ENCODE measurements at places on chromosomes 1 and 21.
A peak's percentile ranks its signal among the peaks of the same experiment; 100 is the strongest.

- no peak for DNase-seq
- H3K27me3 ChIP-seq, result no peaks in the 10 kb centered on the region
- H3K4me1 ChIP-seq, result no peaks in the 10 kb centered on the region
- H3K27ac ChIP-seq, result no peak overlapping the region
- no peak overlapping the region for H3K4me3 ChIP-seq
Measured at GRCh38 chr1:215005656-215006345, 76.7 kb upstream of the KCNK2 start.

- no peaks in the 10 kb centered on the region for H3K27me3 ChIP-seq
- no peak for DNase-seq
- H3K4me3 ChIP-seq, result no peak overlapping the region
- no peaks in the 10 kb centered on the region for H3K36me3 ChIP-seq
- H3K27ac ChIP-seq, result no peak overlapping the region
Measured at GRCh38 chr1:31814631-31815306, 1.1 kb downstream of the SPOCD1 start.

DNA sequence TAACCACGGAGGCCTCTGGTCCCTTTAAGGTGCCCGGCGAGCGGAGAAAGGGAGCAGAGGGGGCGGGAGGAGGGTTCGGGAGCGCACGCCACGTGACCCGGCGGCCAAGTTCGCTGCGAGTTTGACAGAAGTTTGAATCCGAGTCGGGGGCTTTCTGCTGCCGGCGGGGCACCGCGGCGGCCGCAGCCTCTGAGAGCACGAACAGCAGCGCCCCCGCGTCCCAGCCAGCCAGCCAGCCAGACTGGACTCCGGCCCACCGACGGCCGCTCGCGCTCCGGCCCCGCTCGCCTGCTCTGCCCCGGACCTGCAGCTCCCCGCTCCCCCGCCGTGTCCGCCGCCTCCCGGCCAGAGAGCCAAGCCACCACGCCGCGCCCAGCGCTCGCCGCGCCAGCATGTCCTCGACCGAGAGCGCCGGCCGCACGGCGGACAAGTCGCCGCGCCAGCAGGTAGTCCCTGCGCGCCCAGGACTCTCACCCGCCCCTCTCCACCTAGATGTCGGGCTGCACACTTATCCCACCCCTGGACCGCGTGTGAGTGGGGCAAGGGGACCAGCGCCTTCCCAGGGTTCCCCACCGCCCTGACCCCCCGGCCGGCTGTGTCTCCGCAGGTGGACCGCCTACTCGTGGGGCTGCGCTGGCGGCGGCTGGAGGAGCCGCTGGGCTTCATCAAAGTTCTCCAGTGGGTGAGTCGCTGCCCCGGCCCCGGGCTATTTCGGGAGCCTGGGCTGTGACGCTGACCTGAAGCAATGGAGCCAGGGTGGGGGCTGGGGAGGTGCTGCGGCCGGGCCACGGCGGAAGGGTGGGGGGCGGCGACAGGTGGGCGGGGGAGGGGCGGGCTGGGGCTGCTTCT, at the start of gene SYPL2:
SYPL2 (plus strand) TSS at position 95 of the 849 bp plus-strand sequence; CDS start at position 393, 298 bp downstream.
- no peak within 1 kb of the TSS for H3K27ac ChIP-seq
- H3K4me1 ChIP-seq, result peaks cover 14% of the 10 kb centered on the region
- H3K36me3 ChIP-seq, result no peaks in the 10 kb centered on the region
- peaks cover 15% of the 10 kb centered on the region for H3K27me3 ChIP-seq
- DNase-seq, result no peak
- H3K4me3 ChIP-seq, result peak within 1 kb of the TSS; percentile 41

- H3K36me3 ChIP-seq, result no peaks in the 10 kb centered on the region
- no peak overlapping the region for H3K27ac ChIP-seq
- peak overlapping the region; percentile 91 for H3K4me3 ChIP-seq
- no peaks in the 10 kb centered on the region for H3K27me3 ChIP-seq
- no peak for DNase-seq
Measured at GRCh38 chr1:180633057-180634056, 1.5 kb downstream of the XPR1 start.

DNA sequence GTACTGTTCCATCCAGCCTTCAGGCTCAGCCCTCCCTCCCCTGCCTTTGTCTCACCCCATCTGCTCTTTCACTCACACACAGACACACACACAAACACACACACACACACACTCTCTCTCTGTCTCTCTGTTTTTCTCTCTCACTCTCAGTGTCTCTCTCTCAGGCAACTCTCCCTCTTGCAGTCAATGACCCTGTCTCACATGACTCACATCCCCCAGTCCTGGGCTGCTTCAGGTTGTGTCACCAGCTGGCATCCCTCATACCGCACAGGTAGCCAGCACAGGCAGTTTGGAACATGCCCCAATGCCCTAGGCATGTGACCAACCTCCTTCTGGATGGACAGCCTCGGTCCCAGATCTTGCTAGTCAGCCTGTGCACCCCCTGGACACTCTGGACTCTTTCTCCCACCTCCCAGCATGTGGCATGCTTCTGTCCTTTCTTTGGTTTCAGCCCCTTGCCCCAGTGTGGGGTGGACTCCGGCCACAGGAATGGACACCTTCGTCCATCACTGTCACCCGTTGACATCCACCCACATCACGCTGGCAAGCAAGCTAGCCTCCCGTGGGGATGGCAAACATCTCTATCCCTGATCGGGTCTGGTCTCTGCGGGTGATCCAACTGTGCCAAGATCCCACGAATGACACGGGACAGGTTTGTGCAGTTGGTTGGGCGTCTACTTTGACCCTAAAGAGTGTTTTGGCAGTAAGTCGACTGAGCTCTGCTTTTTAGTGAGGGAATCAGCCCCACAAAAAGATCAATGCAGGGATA, 23.4 kb upstream of the FCGR2A start:
- H3K27me3 ChIP-seq, result peaks cover 32% of the 10 kb centered on the region
- no peak for DNase-seq
- no peak overlapping the region for H3K4me3 ChIP-seq

DNA sequence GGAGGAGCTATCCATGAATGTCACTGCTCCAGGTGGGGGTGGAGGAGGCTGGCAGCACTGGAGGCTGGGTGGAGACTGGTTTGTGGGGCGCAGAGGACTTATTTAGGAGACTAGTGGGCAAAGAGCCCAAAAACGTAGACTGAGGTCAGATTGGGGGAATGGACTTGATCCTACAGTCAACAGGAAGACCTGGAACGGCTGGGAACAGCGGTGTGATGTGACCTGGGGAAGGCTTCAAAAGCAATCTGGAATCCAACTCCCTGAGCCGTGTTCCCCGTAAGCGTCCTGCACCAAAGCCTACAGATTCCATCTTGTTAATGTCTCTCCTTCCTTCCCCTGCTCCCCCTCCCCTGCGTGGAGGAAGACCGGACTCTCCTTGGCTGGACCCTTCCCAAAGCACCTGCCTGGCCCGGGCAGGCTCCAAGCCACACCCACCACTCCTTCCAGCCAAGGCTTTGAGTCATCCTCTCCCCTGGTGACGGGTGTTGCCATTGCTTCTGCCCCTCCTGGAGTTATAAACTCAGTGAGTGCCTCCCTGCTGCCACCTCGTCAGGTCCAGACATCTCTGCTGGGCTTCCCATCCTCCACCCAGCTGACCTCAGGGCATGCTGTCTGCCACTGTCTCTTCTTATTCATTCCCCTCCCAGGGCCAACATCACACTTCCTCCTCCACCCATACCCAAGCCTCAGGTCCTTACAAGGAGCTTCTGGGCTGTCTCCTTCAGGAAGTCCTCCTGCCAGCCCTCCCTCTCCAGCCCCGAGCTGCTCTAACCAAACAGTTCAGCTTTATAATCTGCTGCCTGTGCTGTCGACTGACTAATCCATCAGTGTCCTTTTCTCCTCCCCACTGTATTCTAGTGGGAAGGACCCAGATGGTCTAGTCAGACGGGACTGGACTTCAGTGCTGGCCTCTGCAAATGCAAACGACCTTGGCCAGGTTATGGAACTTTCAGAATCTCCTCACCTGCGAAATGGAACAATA, 1.6 kb upstream of the CLSTN1 start:
- peak overlapping the region; percentile 71 for H3K27ac ChIP-seq
- peak; percentile 10 for DNase-seq
- no peaks in the 10 kb centered on the region for H3K36me3 ChIP-seq
- H3K4me3 ChIP-seq, result no peak overlapping the region
- H3K4me1 ChIP-seq, result peaks cover 32% of the 10 kb centered on the region
- no peaks in the 10 kb centered on the region for H3K27me3 ChIP-seq

DNA sequence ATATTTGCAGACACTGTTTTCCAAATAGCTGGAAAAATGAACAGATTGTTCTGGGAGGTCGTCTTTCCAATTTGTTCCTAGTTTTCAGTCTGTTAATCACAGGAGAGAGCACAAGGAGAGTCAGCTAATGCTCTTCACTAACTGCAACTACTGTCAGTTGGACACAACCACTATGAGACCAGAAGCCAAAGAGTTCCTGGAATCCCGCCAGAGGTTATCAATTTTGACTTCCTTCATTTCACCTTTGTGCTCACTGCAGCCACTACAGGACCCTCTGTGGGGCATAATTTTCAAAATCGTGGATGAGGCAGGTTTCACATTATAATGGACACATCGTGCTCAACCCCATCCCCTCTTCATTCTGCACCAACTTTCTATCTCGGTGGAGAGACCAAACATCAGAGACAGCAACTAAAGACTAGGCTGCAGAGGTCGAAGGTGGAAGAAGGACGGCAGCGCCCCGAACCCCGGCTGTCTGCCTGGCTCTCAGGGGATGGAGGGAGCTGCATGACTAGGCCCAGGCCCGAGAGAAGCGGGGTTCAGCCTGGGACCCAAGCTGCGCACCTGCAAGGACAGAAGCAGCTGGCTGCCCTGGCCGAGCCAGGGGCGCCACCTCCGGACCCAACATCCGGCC, 602 bp downstream of the KIAA0319L start:
- H3K36me3 ChIP-seq, result no peaks in the 10 kb centered on the region
- peak overlapping the region; percentile 85 for H3K4me3 ChIP-seq
- H3K4me1 ChIP-seq, result peaks cover 29% of the 10 kb centered on the region
- DNase-seq, result no peak
- no peaks in the 10 kb centered on the region for H3K27me3 ChIP-seq
- H3K27ac ChIP-seq, result no peak overlapping the region

- no peak for DNase-seq
- peaks cover 13% of the 10 kb centered on the region for H3K27me3 ChIP-seq
- H3K4me1 ChIP-seq, result no peaks in the 10 kb centered on the region
- H3K27ac ChIP-seq, result no peak overlapping the region
- H3K36me3 ChIP-seq, result peaks cover 13% of the 10 kb centered on the region
Measured at GRCh38 chr1:13825033-13825432, 125.0 kb downstream of the PRDM2 start.

DNA sequence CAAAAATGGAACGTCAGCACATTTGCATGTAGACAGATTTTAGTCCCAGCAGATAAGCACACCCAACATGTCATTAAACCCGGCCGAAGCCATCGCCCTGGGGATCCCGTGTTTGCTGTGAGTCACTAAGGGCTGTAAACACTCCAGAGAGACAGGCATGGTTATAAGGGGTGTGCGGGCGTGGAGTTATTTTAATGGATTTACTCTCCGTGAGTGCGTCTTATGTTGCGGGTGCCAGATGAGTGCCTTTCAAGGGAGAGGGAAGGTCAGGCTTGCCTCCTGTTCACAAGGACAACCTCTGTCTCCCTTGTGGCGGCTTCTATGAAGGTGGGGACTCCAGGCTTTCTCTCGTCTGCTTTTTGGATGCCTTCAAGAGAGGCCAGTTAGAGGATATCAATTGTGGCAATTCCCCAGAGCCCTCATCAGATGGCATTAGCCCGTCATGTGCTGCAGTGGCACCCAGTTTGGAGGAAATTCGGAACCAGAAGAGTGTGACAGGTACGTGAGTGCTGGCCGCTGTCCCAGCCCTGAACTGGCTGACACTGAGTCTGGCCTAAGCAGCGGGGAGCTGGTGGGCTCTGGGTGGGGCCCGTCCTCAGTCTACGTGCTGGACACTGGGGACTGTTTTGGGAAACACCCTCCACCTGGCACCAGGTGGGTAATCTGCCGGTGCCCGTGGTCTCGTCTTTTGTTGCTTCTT, 223.8 kb upstream of the TMEM51 start:
- H3K4me3 ChIP-seq, result no peak overlapping the region
- H3K27ac ChIP-seq, result no peak overlapping the region
- H3K4me1 ChIP-seq, result peaks cover 3% of the 10 kb centered on the region
- DNase-seq, result no peak
- H3K27me3 ChIP-seq, result peaks cover 4% of the 10 kb centered on the region

- no peak for DNase-seq
- no peaks in the 10 kb centered on the region for H3K4me1 ChIP-seq
- H3K4me3 ChIP-seq, result no peak overlapping the region
- no peaks in the 10 kb centered on the region for H3K27me3 ChIP-seq
- no peaks in the 10 kb centered on the region for H3K36me3 ChIP-seq
Measured at GRCh38 chr21:35164380-35164779, 115.3 kb upstream of the RUNX1 start.

GRCh38 chr21:20882462-20883407, 115.5 kb upstream of the NCAM2 start:
- no peak overlapping the region for H3K4me3 ChIP-seq
- no peak for DNase-seq
- H3K36me3 ChIP-seq, result no peaks in the 10 kb centered on the region
- no peaks in the 10 kb centered on the region for H3K27me3 ChIP-seq
- no peak overlapping the region for H3K27ac ChIP-seq

DNA sequence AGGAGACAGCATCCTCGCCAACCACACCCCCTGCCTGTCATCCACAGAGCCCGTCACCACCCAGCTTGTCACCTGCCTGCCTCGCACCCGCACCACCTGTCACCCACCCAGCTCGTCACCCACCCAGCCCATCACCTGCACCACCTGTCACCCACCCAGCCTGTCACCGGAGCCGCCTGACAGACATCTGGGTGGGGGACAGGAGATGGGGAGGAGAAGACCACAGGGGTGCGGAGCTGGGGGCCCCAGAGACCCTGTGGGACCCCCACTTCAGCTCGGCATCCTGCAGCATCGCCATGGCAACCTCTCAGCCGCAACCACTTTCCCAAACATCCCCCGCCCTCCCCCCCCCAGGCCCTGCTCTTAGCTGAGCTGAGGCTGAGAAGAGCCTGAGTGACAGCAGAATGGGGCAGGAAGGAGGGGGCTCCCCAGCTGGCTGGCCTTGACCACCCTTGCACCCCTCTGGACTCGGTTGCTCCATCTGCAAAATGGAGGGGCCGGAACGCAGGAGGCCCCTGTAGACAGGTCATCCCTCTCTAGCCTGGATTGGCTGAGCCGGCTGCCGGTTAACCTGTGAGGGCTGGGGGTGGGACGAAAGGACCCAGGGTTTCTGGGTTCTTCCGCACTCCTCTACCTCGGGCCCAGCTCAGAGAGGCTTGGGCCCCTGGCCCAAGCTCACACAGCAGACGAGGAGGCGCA, 11.6 kb downstream of the AHDC1 start:
- peaks cover 24% of the 10 kb centered on the region for H3K4me1 ChIP-seq
- no peak overlapping the region for H3K4me3 ChIP-seq
- H3K27me3 ChIP-seq, result no peaks in the 10 kb centered on the region
- DNase-seq, result no peak
- peaks cover 5% of the 10 kb centered on the region for H3K36me3 ChIP-seq

DNA sequence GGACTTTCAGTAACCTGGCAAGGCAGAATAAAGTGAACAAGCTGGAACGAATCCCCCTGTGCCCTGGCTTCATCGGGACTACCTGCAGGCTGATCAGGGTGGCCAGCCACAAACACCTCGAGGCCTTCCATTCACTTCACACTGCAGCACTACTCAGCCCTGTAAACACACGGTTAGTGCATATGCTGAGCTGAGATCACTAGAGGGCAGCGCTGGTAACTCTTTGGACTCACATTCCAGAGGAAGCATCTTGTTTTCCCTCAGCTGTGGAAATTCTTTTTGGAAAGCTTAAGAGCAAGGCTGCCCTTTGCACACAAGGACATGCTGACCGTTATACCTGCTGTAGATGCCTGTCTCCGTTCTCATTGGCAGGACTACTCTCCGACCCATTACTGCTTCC, 32.1 kb downstream of the PCSK9 start:
- H3K4me1 ChIP-seq, result no peaks in the 10 kb centered on the region
- H3K27ac ChIP-seq, result no peak overlapping the region
- H3K27me3 ChIP-seq, result no peaks in the 10 kb centered on the region
- DNase-seq, result no peak
- peaks cover 90% of the 10 kb centered on the region for H3K36me3 ChIP-seq

Data from T-cell (primary cell).